Naive thymus-derived CD8-positive, alpha-beta T cell (primary cell): ENCODE measurements at places on chromosomes 5 and 9. TPM values are rescaled to one million over a fixed set of nuclear protein-coding genes. Genes with fewer than 3 reads are reported as not detected.

Gene SLC45A2
- not detected for total RNA-seq

- no peak for DNase-seq
Measured at GRCh38 chr9:117671468-117671867, 32.7 kb upstream of the TLR4 start.

DNA sequence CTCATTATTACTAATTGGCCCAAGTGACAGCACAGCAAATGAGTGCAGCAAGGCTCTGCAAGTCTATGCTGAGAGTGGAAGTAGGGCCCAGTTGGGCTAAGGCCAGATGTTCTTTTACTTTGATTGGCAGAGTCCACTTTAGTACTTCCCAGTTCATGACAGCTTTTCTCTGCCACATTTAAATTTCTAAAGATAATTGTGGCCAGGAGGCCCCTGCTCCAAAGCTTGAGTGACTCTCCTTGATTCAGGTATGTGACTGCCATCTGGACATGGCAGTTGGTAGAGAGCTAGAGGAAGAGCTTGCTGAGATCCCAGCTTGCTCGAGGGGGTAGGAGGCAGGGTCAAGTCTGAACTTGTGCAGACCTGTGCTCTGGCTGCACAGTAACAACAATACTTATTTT lies 154.1 kb downstream of the CARTPT start:
- no peak for DNase-seq

Gene ADAMTS6
- 7.7 TPM for total RNA-seq

- no peak for DNase-seq
Measured at GRCh38 chr9:69044240-69045219, 9.0 kb downstream of the FXN start.

Gene PCDHA4
- not detected for total RNA-seq

DNA sequence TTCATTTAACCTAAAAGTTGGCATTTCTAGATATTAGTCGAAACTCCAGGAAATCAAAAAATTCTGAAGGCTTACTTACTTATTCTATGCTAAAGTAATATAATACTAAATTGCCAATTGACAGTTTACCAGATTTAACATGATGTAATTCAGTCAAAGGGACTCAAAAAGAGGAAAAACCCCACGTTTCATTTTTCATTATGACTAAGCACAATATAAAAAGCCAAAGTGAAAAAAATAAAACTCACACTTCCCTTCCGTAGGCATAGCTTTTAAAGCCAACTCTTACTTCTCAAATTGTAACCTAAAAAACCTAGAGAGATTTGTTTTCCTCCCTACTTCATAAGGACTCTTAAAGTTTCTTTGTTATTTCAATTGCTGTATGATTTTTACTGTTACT lies 146.6 kb downstream of the RAPGEF6 start:
- no peak for DNase-seq

DNA sequence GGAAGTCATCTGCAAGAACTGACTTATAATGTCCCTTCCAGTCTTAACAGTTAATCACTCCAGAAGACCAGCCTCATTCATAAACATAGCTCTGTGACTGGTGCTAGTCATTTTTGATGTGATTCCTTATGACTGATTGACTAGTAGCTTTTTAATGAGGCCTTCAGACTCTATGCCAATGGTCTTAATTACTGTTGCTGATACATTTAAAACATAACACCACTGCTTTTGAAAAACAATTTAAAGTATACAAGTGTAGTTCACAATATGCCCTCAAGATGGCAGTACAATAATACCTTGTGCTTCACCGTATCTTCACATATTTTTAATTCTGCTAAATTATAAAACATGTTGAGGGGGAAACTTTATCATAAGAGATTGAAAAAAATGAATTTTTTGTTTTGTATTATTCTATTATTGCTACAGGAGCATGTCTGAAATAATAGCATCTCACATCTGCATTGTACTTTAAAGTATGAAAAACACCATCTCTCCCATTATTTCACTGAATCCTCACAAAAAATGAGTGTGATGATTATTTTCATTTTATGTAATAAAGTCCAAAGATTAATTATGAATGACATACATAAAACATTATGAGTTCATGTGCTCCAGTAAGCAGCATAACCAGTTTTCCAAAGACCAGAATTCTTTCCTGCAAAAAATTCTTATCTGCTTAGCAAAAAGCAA lies 55.2 kb upstream of the SHISAL2B start:
- no peak for DNase-seq

Gene NXNL2
- not detected for total RNA-seq

Gene PFN3
- not detected for total RNA-seq

GRCh38 chr5:135718651-135719050 lies 115.8 kb upstream of the SLC25A48 start:
- DNase-seq: no peak

DNA sequence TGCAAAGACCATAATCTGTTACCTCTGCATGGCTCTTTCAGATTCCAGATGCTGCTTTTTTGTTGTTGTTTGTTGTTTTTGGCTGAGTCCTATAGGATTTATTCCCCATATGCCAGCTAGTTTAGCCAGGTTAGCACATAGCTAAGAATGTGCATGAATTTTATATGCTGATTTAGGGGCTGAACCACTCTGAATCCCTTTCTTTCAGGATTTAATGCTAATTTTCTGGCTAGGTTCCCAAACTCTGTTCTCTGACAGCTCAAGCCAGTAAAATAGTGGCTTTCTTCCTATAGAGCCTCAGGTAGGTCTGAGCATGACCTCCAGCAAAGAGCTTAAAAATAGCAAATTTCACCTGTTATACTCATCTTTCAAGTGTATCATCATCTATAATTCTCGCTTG lies 521.4 kb downstream of the CAAP1 start:
- DNase-seq: no peak

DNA sequence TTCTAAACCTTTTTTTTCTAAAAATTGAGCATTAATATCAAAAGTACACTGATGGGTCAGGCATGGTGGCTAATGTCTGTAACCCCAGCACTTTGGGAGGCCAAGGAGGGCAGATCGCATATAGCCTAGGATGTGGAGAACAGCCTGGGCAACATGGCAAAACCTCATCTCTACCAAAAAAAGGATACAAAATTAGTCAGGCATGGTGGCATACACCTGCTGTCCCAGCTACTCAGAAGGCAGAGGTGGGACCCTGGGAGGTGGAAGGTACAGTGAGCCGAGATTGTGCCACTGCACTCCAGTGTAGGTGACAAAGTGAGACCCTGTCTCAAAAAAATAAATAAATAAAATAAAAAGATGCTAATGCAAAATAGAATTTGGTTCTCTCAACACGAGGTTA lies 49.4 kb downstream of the RAPGEF1 start:
- DNase-seq: no peak

Gene PCDHAC2
- total RNA-seq: not detected

Gene NTRK2
- total RNA-seq: not detected

Gene GPR21
- 0.60 TPM for total RNA-seq

- DNase-seq: no peak
Measured at GRCh38 chr5:43034591-43034968, 5.5 kb downstream of the ANXA2R start.

DNA sequence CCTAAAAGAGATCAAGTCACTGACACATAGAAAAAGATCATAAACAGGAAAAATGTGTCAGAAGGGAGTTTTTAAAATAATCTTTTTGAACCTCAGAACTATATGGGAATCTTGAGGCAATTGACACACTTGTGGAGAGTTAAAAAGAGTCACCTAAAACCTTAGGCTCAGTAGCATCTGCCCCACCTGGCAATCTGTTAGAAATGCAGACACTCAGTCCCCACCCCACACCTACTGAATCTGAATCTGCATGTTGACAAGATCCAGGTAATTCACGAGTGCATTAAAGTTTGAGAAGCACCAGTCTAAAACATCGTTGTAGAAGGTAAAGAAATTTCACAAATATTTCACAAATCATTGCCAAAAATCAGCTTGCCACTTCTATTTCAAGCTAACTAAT lies 388.3 kb downstream of the NR2F1-AS1 start:
- DNase-seq: no peak
